Left lobe of liver (tissue), 2 donors: ENCODE measurements at places on chromosomes 2 and 18. TPM values are rescaled to one million over a fixed set of nuclear protein-coding genes. Genes with fewer than 3 reads are reported as not detected.

HEATR5B gene
- total RNA-seq: 7.7 TPM

MRPL33 gene
- total RNA-seq: 21.3 TPM

INO80C gene
- 9.5 TPM for total RNA-seq

KLHL29 gene
- total RNA-seq: 2.3 TPM

HOXD4 gene
- not detected for total RNA-seq

TNS1 gene
- total RNA-seq: 102 TPM

CPLX4 gene
- not detected for total RNA-seq
